Fibroblast of skin of right biceps (primary cell): ENCODE measurements at places on chromosomes 5 and 9.

GRCh38 chr9:137255448-137256114 is 454 bp downstream of the NELFB start:
- DNase-seq: peak; percentile 25

- peak; percentile 72 for DNase-seq
Measured at GRCh38 chr5:124180875-124181461, 565.5 kb downstream of the ZNF608 start.

- DNase-seq: no peak
Measured at GRCh38 chr9:134680393-134681060, 38.9 kb downstream of the COL5A1 start.

DNA sequence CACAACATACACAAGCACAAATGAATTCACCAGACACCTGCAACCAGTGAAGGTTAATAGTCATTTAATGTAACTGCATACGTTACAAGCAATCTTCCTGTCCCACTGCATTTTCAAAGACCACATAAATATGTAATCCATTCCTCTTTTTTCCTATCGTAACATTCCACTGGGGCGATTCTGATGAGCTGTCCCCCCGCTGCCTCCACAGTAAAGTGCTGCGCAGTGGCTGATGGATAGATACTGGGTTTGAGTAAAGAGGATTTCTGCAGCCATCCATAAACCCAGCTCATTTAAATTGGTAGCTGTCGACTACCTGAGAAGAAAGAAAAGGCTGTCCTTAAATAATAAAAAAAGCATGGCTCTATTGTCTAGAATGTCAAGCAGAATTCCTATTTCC is 181.1 kb downstream of the SPOCK1 start:
- DNase-seq: no peak

GRCh38 chr5:167309941-167310517 is 981.4 kb upstream of the WWC1 start:
- no peak for DNase-seq
